ENCODE measurements at places on chromosomes 6 and 20.

DNA sequence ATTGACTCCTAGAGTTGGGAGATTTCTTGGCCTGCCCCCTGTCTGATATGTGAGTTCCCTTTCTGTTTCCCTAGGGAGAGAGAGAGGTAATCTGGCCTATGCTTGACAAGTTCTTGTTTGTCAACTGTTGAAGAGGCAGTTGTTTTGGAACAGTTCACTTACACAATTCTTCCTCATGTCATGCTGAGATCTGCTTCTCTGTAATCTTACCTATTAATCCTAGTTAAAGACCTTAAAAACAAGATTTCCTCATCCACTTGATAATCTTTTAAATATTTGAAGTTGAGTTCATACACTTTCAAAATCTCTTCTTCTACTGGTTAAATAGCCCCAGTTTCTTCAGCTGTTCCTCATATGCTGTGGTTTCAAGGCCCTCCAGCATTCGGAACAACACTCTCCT is 89.9 kb downstream of the FIG4 start:
- DNase-seq = no peak

DNA sequence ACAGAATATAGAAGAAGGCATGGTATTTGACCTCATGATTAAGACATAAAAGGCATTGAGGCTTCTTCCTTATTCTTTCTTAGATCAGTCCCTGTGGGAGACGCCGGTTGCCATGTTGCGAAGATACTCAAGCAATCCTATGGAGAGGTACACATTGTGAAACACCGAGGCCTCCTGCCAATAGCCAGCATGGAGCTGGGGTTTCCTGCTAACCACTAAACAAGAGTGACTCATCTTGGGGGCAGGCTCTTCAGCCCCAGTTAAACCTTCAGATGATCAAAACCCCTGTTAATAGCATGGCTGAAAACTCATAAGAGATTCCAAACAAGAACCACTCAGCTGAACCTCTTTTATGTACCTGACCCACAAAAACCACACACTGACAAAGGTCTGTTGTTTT is 478.8 kb downstream of the CD83 start:
- DNase-seq = no peak

DNA sequence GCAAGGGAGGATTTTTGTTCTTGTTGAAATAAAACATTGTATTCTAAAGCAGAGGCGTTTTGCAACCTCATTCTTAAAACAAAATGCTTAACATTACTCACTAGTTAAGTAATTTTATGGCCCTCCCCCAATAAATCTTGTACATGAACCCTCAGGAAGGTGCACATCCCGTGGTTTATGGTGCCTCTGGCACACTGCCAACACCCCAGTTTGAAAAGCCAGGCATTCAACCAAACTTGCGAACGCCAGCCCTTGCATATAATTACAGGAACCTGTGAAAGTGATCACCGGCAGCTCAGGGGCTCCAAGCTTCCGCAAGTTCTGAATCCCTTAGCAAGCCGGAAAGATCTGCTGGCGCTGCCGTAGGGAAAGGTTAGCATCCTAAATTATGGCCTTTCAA is 1109.0 kb upstream of the FLRT3 start:
- DNase-seq = no peak

DNA sequence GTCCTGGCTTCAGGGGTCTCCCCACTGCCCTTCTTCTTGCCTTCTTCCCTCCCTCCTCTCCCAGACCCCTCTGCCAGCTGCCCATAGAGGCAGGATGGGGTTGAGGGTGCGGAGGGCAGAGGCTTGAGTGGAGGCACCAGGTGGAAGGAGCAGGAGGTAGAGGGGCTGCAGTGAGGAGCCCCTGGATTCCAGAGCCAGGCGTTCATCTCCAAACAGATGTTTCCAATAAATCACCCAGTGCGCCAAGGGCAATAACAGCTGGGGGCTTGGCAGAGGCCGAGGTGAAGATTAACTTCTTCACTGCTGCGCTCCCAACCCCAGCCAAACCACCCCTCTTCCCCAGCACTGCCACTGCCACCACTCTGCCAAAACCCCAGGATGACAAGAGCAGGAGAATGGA is 10.7 kb downstream of the MDFI start:
- DNase-seq = no peak

DNA sequence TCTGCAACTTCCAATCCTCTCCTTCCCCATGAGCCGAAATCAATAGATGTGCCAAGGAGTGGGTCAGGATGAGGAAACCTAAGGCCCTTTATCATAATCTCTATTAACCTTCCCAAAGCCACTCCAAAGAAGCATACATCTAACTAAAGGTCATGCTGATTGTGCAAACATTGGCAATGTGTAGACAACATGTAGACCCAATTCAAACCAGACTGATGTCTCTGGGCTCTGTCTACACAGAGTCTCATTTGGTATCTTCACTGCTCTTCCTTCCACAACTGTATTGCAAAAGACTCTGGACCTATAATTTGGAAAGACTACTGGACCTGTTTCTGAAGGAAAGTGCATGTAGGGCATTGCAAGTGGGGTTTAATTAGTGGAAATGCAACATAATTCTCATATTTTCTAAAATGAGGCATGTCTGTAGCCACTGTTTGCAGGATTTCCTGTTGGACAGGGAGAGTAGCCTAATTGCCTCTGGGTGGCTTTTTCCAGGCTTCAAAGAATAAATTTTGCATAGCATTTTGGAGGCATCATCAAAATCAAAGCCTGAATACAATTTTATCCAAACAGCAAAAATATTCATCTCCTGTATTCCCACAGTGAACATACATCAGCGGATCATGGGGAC is 35.0 kb upstream of the MLIP start:
- no peak for DNase-seq

DNA sequence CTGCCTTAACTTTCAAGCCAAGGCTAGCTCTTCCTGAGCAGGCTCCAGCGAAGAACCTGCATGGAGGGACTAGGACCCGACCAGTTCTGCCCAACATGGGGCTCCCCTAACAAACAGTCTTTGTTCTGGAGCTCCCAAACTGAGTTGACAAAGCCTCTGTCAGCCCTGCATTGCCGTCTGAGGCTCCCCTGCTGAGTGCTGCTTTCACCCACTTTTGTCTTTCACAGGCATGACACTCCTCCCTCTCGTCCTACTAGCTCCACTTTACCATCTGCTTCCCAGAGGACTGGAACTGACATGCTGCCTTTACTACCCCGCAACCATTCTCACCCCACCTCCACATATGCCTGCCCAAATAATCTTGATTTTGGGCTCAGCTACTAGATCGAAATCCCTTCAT is 45.1 kb upstream of the B4GALT5 start:
- no peak for DNase-seq

GRCh38 chr20:52481443-52481842 is 289.9 kb upstream of the ZFP64 start:
- no peak for DNase-seq

DNA sequence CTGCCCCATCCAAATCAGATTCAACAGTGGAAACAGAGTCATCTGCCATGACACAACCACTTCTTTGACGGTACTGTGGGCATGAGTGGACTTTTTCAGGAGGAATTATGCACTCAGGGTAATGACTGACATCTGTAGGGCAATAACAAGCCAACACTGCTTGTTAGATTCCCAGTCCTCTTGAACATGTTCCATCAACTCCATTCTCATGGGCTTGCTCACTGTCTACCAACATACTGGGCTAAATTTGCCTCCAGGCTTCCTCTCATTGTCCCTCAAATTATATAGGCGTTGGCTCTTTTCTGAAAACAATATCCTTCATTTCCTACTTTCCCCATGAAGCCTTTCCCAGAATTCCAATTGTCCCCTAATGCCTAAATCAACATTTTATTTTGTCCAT is 43.1 kb downstream of the ANKEF1 start:
- DNase-seq = no peak

GRCh38 chr6:121143476-121143875 is 190.8 kb downstream of the TBC1D32 start:
- DNase-seq = no peak

DNA sequence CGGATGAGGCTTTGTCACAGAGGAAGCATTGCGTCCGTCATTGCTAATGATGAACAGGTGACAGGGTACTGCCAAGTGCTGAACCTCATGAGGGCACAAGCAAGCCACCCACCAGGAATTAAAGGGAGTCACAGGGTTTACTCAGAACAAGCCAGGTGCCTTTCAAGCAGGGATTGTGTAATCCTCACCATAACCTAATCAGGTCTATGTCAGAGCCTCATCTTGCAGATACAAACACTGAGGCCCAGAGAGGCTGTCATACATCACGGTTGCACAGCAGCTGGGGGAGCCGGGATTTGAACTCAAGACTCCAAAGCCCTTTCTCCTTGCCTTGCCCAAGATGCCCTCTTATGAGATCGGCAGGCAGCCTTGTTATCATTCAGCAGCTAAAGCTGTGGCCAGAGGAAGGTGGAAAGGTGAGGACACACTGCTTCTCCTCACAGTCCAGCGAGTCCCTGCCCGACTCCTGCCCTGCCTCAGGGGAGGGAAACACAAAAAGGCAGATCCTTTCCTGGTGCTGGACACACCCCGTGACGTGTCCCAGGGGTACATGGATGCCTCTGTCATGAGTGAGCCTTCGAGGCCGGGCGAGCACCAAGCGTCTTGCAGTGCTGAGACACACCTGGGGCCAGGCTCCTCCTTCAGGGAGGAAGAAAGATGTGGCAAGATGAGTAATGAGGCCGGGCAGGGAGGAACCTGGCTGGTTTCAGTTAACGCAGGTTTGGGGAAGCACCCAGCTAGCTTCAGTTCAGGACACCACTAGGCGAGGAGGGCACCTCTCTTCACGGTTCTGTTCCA is 214.9 kb downstream of the LY86 start:
- no peak for DNase-seq

DNA sequence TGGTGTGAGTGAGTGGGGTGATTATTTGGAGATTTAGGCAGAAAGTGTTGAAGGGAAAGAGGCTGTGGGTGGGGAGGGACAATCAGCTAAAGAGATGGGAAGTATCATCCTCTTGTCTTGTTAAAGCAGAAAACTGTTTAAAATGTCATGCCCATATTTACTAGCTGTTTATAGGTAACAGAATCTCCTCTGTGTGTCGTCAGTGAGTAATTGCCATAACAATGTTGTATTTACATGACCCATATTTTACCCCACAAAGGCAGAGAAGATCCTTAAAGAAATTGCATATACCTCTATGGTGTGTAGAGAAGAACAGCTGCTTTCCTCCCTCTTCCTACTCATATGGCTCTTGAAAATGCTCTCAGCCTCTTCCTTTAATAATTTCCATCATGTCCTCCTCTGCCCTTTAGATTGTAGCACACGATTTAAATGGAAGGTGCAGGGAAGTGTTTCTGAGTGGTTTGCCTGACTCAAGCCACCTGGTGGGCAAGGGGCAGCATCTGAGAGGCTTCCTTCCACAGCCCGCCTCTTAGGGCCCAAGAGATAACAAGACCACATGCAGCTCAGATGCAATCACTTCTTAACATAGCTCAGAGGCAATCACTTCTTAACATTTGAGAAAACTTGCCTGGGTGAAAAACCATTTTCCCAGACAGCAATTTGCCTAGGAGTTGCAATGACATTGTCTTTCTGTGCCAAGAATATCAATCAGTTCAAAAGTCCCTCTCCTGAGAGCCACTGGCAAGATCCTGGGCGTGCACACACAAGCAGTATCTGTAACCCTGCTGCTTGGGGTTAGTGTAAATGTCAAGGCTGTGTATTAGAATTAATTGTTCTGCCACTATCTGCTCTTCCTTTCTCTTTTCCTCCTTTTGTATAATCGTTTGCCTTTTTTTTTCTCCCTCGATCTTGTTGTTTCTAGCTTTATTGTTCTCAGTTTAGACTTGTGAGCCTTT is 44.1 kb upstream of the EDN1 start:
- no peak for DNase-seq

DNA sequence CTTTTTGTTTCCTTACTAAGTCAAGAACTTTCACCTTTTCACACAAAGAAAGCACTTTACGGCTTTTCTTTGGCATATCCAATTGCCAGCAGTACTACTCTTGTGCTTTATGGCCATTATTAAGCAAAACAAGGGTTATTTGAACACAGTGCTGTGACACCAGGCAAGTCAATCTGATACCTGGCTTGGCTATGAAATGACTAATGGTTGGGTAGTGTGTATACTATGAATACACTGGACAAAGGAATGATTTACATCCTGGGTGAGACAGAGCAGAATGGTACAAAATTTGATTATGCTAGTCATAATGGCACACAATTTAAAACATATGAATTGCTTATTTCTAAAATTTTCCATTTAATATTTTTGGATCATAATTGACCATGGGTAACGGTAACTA is 22.1 kb upstream of the ADGRF1 start:
- no peak for DNase-seq
